H1 (cell line): ENCODE measurements at places on chromosomes 16 and 17. TPM values are rescaled to one million over a fixed set of nuclear protein-coding genes. Genes with fewer than 3 reads are reported as not detected.
A peak's percentile ranks its signal among the peaks of the same experiment; 100 is the strongest.

DNA sequence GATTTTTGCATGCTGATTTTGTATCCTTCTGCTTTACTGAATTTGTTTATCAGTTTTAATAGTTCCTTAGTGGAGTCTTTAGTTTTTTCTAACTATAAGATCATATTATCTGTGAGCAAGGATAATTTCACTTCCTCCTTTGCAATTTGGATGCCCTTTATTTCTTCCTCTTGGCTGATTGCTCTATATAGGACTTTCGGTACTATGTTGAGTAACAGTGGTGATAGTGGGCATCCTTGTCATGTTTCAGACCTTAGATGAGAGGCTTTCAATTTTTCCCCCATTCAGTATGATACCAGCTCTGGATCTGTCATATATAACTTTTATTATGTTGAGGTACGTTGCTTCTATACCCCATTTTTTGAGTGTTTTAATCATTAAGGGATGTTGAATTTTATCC lies 224.5 kb upstream of the CNTNAP4 start:
- no peak for DNase-seq
- H3K4me3 ChIP-seq: no peak overlapping the region
- H3K27ac ChIP-seq: no peak overlapping the region
- no peaks in the 10 kb centered on the region for H3K4me1 ChIP-seq
- H3K36me3 ChIP-seq: no peaks in the 10 kb centered on the region

DNA sequence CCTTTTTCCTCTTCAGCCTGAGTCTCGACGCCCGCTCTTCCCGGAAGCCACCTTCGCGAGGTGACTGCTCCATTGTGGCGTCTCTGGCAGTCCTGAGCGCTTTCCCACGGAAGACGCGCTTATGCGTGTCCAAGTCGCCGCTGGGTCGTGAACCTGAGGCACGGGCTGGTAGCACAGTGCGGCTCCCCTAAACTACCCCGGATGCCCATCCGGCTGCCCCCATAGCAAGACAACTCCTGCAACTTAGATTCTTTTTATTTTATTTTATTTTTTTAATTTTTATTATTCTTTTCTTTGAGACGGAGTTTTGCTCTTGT lies 2.1 kb upstream of the ESRP2 start:
- peak overlapping the region; percentile 54 for H3K4me3 ChIP-seq
- H3K27me3 ChIP-seq: no peaks in the 10 kb centered on the region; the same call in 1 of the 2 replicates
- H3K36me3 ChIP-seq: no peaks in the 10 kb centered on the region
- DNase-seq: no peak

DNA sequence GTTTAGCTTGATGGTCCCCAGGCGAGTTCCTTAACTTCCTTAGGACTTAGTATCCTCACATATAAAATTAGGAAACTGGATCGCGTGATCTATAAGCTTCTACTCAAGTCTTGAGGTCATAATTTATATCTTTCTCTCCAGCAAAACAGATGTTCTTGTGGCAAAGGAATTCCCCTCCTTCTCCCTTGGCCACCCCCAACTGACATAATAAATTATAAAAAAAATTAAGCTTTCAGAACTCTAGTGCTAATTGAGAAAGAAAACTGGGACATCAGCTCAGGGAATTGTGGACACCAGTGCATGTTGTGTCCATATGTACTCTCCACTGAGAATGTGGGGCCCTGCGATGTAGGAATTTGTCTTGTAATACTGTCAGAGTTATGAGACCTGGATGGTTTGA lies 13.5 kb downstream of the GNAO1 start:
- H3K4me3 ChIP-seq: no peak overlapping the region
- no peak overlapping the region for H3K27ac ChIP-seq
- H3K27me3 ChIP-seq: no peaks in the 10 kb centered on the region
- DNase-seq: no peak
- no peaks in the 10 kb centered on the region for H3K36me3 ChIP-seq

- no peak within 1 kb of the TSS for H3K4me3 ChIP-seq
- DNase-seq: peak; percentile 73
- H3K27me3 ChIP-seq: no peaks in the 10 kb centered on the region
- H3K36me3 ChIP-seq: no peaks in the 10 kb centered on the region
Measured at GRCh38 chr17:16415031-16415924, at the start of gene TRPV2. Gene TRPV2 (plus strand): TSS chr17:16415571. CDS start chr17:16417669, 2,098 bp downstream.

- H3K36me3 ChIP-seq: no peaks in the 10 kb centered on the region
- H3K4me3 ChIP-seq: no peak overlapping the region
- H3K27ac ChIP-seq: no peak overlapping the region
- H3K27me3 ChIP-seq: no peaks in the 10 kb centered on the region
Measured at GRCh38 chr17:28954886-28955285, 3.6 kb upstream of the PHF12 start.

DNA sequence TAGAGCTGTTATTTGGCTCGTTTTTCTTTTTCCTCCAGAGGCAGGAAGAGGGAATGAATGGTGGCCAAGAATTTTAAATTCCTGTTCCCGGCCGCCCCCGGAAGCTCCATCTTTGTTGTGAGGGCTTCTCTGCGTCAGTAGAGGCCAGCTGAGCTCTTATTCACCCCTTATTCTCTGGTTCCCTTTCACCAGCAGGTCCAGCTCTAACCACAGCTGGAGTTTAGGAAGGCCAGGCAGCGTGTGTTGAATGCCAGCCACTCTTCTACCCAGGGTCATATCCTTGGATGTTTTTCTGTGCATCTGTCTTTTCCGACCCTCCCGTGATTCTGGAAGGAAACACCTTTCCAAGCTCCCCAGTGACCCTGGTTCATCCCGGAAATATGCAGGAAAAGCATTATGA lies 570.5 kb downstream of the WWOX start:
- H3K36me3 ChIP-seq: no peaks in the 10 kb centered on the region
- DNase-seq: no peak
- no peaks in the 10 kb centered on the region for H3K27me3 ChIP-seq
- H3K4me3 ChIP-seq: no peak overlapping the region
- H3K27ac ChIP-seq: no peak overlapping the region

- peaks cover 3% of the 10 kb centered on the region; the same call in 1 of the 2 replicates for H3K4me1 ChIP-seq
- peak within 1 kb of the TSS; percentile 79 for H3K4me3 ChIP-seq
- H3K36me3 ChIP-seq: no peaks in the 10 kb centered on the region
- DNase-seq: no peak
Measured at GRCh38 chr17:80035937-80036714, at the start of gene CCDC40. Gene CCDC40 (plus strand): TSS chr17:80036642. CDS start chr17:80036663, 21 bp downstream.

DNA sequence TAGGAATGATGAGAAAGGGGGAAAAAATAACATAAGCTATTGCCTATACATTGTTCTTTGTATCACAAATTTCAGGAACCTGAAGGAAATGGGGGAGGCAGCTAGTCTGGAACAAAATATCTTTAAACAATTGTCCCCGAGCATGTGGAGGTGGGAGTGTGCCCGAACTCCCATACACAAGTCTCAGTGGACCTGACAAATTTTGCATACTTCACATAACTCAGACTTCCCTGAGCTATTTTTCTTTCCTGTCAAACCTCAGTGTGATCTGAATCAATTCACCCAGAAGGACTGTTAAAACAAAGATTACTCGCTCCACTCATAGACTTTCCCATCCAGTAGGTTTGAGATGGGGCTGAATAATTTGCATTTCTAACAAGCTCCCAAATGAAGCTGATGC lies 1.6 kb upstream of the XPO6 start:
- H3K27me3 ChIP-seq: no peaks in the 10 kb centered on the region
- no peak overlapping the region for H3K4me3 ChIP-seq
- peaks cover 12% of the 10 kb centered on the region for H3K4me1 ChIP-seq
- H3K27ac ChIP-seq: no peak overlapping the region

- H3K4me3 ChIP-seq: no peak overlapping the region
- no peaks in the 10 kb centered on the region for H3K27me3 ChIP-seq
- no peaks in the 10 kb centered on the region for H3K36me3 ChIP-seq
- no peak overlapping the region for H3K27ac ChIP-seq
- no peaks in the 10 kb centered on the region for H3K4me1 ChIP-seq
- no peak for DNase-seq
Measured at GRCh38 chr17:74159226-74159840, 44.1 kb upstream of the RPL38 start.

DNA sequence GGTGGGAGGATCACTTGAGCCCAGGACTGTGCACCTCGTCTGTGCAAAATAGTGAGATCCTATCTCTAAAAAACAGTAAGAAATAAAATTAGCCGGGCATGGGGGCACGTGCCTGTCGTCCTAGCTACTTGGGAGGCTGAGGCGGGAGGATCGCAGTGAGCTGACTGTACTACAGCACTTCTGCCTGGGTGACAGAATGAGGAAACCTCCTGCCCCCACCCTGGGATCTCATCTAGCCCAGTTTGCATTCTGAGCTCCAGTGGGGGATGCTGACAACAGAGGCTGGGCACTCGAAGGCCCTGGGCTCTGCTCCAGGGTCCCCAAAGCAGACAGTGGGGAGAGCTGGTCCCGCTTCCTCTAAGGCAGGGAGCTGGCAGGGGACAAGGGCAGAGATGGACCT lies 7.1 kb downstream of the NAGPA start:
- no peaks in the 10 kb centered on the region for H3K36me3 ChIP-seq
- H3K27ac ChIP-seq: no peak overlapping the region
- no peaks in the 10 kb centered on the region for H3K4me1 ChIP-seq
- no peak overlapping the region for H3K4me3 ChIP-seq
- DNase-seq: no peak

DNA sequence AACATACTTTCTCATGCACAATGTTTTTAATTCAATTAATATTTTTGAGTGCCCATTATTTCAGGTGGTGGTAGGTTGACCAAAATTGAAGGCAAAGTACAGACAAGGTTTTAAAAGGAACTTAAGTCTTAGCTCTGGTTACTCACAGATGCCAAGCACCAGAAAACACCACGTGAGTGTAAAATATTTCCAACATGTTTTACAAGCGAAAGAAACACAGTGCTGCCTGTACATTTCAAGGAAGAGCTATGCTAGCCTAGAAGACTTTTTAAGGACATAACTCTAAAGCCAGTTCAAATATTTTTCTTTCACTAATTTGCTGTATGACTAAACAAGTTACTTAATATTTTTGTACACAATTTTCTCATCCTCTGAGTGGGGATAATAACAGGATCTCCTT lies 736.4 kb upstream of the GOT2 start:
- H3K27me3 ChIP-seq: no peaks in the 10 kb centered on the region
- H3K4me3 ChIP-seq: no peak overlapping the region
- H3K36me3 ChIP-seq: no peaks in the 10 kb centered on the region
- DNase-seq: no peak
- H3K4me1 ChIP-seq: no peaks in the 10 kb centered on the region
- H3K27ac ChIP-seq: no peak overlapping the region

GRCh38 chr17:71976011-71976649 lies 144.7 kb upstream of the SOX9 start:
- no peaks in the 10 kb centered on the region; the same call in 1 of the 2 replicates for H3K4me1 ChIP-seq
- H3K4me3 ChIP-seq: no peak overlapping the region
- no peaks in the 10 kb centered on the region for H3K27me3 ChIP-seq
- H3K27ac ChIP-seq: no peak overlapping the region

GRCh38 chr17:83077411-83077810 lies 2.0 kb upstream of the METRNL start:
- H3K27ac ChIP-seq: no peak overlapping the region
- no peak for DNase-seq
- H3K27me3 ChIP-seq: peaks cover 11% of the 10 kb centered on the region
- peaks cover 3% of the 10 kb centered on the region for H3K4me1 ChIP-seq

DNA sequence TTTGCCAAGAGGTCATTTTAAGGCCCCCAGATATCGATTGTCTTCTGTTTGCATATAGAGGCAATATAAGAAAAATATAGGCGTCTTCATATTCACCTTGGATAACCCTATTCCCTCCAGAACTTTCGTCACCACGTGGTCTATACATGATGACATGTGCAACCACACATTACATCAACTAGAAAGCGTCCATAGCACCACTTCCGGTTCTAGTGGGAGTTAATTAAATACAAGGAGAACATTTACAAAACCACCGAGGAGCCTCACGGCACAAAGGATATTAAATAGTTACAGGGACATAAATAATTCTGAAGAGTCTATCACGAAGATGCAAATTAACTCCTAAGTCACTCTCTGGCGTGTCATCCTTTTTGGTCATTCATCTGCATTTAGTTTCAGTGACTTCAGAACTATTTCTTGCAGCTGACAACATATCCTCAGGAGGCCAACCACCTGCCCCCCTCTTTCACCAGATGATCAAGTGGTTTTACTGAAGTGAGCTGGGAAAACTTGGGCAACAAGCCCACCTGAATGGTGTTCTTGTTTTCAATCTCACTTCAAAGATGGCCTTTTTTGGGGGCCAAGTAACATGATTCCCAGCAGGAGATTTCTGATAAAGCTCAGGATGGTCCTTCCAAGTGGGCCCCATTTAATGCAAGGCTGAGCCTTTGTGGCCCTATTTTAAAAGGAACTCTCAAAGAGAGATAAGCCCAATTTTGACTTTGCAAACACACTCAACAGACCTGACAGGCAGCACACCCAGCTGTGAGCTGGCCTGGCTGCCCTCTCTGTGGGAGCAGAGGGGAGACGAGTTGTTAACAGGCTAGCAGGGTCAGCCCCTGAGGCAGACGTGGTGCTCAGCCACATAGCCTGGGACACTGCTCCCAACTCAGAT lies 15.3 kb downstream of the CMTM3 start:
- no peak overlapping the region for H3K4me3 ChIP-seq
- no peaks in the 10 kb centered on the region for H3K27me3 ChIP-seq
- no peak overlapping the region for H3K27ac ChIP-seq
- no peak for DNase-seq

- peak; percentile 78 for DNase-seq
- no peak overlapping the region for H3K27ac ChIP-seq
- no peaks in the 10 kb centered on the region for H3K36me3 ChIP-seq
- peaks cover 9% of the 10 kb centered on the region for H3K4me1 ChIP-seq
- H3K4me3 ChIP-seq: no peak overlapping the region
- no peaks in the 10 kb centered on the region for H3K27me3 ChIP-seq
Measured at GRCh38 chr17:10754109-10754508, 24.3 kb upstream of the TMEM220 start.

- DNase-seq: no peak
- no peaks in the 10 kb centered on the region for H3K4me1 ChIP-seq
Measured at GRCh38 chr16:4704491-4704890, 11.1 kb downstream of the NUDT16L1 start.

GRCh38 chr16:81522108-81522701 lies 77.6 kb downstream of the CMIP start:
- H3K4me1 ChIP-seq: 0 out of 2 replicates have a peak, but pooled peaks cover 3% of the 10 kb centered on the region
- no peaks in the 10 kb centered on the region for H3K36me3 ChIP-seq
- H3K4me3 ChIP-seq: no peak overlapping the region
- peak; percentile 65 for DNase-seq
- no peak overlapping the region for H3K27ac ChIP-seq

The TAT gene
- total RNA-seq: not detected in 2 replicates

The ZDHHC7 gene
- 40.5 and 43.5 TPM in 2 replicates for total RNA-seq

The NLGN2 gene
- 62.6 and 62.8 TPM in 2 replicates for total RNA-seq

The ZNF286A gene
- 100.0 and 100 TPM in 2 replicates for total RNA-seq

The EVI2A gene
- not detected in 2 replicates for total RNA-seq

The SLC6A2 gene
- total RNA-seq: 0.40 TPM in 1 of 2 replicates, not detected in the other
